AG09309 (cell line): ENCODE measurements at places on chromosomes 5 and 9.

DNA sequence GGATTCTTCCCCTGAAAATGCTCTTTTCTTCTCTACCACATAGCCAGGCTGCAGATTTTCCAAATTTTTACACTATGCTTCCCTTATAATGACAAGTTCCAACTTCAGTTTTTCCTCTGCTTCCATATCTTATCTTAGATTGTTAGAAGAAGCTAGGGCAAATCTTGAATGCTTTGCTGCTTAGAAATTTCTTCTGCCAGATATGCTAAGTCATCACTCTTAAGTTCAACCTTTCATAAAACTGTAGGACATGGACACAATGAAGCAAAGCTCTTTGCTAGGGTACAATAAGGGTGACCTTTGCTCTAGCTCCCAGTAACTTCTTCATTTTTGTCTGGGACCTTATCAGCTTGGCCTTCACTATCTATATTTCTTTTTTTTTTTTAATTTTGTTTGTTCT lies 88.7 kb downstream of the NXNL2 start:
- DNase-seq = no peak

GRCh38 chr5:53006911-53007890 lies 18.0 kb downstream of the ITGA2 start:
- DNase-seq = no peak

- no peak for DNase-seq
Measured at GRCh38 chr5:41161271-41161670, 52.1 kb downstream of the C6 start.

DNA sequence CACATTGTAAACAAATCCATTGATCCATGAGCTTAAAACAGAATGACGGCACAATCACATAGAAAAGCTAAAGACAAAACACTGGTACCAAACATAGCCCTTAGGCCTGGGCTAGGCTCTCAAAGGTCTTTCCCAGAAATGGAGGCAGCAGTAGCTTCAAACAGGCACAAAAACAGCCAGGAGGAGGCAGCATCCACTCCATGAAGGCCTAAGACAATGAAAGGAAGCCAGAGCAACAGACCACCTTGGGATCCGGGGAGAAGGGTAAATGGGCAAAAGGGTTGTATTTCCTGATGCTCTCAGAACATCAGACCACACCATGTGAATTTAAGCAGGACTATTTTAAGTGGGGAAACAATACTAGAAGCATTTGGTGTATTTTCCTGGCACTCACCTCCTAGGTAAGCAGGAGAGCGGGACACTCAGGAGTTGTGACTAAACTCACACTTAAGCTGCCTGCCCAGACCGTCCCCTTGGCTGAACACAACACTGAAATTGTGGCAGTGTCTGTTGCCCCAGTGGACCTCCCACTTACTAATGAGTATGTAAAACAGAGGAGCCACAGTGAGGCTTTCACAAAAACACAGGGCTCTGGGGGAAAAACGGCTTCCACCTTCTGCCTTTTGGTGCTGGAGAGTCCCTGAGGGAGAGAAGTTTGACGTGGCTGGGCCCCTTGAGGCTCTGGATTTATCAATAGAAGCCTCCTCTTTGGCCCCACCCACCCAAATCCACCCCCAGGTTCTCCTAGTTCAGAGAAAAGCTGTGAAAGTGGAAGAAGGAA lies 11.9 kb downstream of the GNPDA1 start:
- no peak for DNase-seq

- DNase-seq = no peak
Measured at GRCh38 chr9:138052635-138053320, 175.2 kb downstream of the CACNA1B start.

DNA sequence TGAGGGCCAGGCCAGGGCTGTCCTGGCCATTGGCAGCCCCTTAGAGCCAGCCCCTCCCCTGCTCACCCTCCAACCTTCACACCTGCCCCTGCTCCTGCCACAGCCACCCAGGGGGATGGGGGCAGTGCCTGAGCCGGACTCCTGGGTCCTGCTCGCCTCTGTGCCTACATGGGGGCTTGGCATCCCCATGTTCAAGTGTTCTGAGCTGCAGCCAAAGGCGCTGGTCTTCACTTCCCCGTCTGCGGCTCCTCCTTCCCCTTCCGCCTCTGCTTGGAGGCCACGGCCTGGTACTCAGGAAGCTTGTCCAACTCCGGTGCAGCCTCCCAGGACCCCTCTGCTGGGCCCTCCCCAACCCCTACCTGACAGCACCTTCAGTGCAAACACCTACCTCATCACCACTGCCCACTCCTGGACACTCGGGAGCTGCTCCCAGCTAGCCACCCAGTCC lies 2.3 kb upstream of the DNLZ start:
- DNase-seq = no peak

DNA sequence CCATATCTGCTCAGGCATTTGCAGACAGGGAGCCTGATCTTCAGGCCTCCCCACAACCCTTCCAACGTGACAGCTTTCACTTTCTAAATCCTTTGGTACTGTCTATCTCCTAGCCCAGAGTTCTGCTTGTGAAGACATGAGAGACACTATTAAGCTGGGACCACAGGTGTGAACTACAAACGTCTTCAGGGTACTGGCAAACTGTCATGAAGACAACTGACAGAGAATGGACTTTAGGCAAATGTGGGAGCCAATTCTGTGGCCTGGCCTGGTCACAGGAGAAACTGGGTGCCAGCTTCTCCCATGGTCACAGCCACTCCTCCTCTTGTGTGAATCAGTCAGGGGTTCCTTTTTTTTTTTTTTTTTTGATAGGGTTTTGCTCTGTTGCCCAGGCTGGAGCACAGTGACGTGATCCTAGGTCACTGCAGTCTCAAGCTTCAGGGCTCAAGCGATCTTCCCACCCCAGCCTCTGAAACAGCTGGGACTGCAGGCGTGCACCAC lies 10.4 kb downstream of the TRIM14 start:
- DNase-seq = no peak

DNA sequence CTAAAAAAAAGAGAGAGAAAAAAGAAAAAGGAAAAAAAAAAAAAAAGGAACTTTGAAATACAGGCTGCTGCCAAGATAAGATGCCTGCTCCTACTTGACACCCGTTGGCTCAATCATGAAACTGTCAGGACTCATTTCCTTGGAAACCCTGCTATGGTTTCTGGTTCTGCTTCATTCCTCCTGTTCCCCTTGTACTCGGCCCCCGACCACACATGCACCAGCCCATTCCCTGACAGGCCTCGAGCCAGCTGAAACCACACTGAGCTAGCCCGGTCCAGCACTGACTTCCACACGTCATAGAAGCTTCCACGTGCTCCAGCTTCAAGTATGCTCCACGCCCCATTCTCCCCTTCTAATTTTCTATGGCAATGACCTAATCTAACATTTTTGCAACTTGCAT lies 93.2 kb downstream of the MYO10 start:
- no peak for DNase-seq

DNA sequence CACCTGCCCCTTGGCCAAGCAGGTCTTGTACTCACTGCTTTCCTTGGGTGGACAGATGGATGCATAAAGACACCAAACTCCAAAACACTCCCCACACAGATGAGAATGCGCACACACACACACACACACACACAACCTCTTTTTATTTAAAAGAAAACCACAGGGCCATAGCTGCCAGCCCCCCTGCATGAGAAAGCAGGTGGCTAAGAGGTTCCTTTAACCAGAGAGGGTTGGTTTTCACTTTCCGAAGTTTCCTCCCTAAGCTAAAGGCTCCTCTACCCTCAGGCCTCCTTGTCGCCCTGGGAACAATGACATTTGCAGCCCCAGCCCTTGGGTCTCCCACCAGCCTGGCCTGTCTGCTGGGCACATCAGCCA lies 11.1 kb downstream of the NR5A1 start:
- DNase-seq = no peak

GRCh38 chr5:107544967-107545366 lies 125.8 kb downstream of the EFNA5 start:
- DNase-seq = no peak

DNA sequence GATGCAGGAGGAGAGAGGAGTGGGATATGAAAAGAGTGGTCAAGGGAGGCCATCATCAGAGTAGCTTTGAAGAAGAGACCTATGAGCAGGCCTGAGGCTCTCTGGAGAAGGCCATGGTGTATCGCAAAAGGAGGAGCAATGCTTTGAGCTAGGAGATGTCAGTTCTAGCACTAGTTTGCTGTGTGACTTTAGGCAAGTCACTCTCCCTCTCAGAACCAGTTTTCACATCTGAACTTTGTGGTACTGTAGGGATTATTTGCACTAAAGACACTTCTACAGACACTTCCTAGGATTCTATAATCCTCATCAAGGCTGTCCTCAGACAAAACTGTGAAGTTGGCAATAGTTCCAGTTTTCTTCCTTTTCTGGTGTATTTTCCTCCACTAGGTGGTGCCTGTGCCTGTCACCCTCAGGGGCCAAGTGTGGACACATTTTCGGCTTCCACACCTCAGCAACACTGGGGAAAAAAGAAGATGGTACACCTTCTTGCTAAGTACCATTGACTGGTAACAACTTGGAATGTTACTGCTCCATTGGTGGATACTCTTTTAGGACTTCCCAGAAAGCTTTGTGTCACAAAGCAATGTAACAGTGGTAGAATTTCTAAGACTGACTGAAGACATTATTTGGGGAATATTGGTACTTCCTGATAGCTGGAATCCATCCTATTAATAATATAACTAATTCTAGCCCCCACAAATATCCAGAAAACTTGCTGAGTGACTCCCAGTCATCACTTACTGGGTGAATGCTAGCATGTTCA lies 9.9 kb downstream of the PAPPA start:
- no peak for DNase-seq

DNA sequence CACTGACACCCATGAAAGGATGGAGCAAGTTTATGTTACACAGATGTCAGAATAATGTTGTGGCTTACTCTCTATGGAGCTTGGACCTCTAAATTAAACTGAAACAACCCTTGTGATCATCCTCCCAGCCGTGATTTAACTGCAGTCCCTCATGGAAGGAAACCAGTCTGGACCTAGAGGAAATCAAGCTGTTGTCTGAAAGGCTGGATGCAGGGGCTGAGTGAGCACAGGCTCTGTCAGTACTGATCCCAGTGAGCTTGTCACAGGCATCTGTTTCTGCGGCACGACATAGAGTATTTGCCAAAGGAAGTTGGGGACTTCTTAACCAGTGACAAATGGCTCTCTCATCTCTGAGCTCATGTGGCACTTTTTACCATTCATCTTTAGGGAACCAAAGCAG lies 282.9 kb upstream of the MAP3K1 start:
- DNase-seq = no peak

GRCh38 chr5:100708645-100709171 lies 173.5 kb downstream of the FAM174A start:
- no peak for DNase-seq

DNA sequence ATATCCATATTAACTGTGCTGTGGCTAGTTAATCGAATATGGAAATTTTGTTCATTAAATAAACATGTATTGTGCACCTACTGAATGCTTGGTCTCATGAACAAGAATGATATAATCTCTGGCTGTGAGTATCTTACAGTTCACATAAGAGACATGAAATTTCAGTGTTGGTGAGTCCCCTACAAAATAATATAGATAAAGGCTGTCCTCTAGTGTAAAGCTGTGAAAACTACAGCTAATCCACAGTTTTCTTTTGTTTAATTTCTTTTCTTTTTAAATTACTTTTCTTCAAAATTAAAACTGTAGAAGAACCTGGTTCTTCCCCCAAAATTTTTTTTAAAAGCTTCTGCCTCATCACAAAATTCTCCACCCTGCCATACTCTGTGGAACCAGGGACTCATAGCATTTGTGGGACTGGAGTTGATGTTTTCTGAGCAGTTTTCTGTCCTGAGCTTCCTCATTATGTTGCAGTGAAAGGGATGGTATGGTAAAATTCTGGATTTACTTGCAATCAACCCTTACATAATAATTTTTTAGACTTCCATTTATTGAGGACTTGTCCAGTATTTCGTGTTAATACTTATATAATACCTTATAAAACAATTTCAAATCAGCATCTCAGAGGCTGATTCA lies 135.0 kb downstream of the STK32A start:
- DNase-seq = no peak

- no peak for DNase-seq
Measured at GRCh38 chr5:175696139-175696854, 38.4 kb downstream of the HRH2 start.

GRCh38 chr5:135127439-135128240 lies 93.6 kb upstream of the PITX1 start:
- peak; percentile 75 for DNase-seq

GRCh38 chr9:123383512-123384170 lies 27.6 kb downstream of the CRB2 start:
- DNase-seq = no peak

GRCh38 chr9:14155237-14155636 lies 158.7 kb downstream of the NFIB start:
- DNase-seq = no peak

- no peak for DNase-seq
Measured at GRCh38 chr5:54829102-54829501, 156.3 kb downstream of the ESM1 start.

GRCh38 chr9:91790917-91791316 lies 159.1 kb downstream of the ROR2 start:
- no peak for DNase-seq

DNA sequence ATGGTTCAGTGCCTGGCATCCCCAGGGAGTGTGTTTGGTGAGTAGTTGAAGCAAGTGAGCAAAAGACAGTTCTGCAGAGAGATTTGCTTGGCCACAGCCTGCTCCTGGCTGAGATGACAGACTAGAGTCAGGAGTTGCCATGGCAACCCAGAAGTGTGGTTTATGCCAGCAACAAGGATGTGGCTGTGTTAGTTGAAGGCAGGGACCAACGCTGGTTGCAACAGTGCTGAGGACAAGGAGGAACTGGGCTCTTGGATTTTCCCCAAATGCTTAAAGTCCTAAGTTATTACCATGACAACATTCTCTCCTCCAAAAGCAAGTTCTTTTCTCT lies 2.7 kb downstream of the NXNL2 start:
- DNase-seq = peak; percentile 84

GRCh38 chr5:17118631-17119030 lies 98.8 kb upstream of the BASP1 start:
- peak; percentile 87 for DNase-seq

GRCh38 chr5:56561455-56561854 lies 253.9 kb upstream of the MAP3K1 start:
- no peak for DNase-seq

DNA sequence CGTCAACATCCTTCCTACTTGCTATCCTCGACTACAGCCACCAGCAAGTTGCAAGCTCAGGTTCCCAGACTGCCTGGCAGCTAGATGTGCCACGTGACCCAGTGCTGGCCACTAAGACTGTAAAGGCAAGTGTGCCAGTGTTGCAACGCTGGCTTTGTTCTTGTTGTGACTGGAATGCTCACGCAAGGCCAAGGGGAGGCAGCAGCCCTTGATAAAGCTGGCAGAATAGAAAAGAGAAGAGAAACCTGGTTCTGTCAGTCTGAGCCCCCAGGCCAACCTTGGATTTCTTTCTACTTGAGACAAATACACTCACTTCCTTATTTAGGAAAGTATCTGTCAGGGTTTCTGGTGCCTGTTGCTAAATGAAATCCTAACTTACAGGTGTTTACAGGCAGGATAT lies 113.0 kb downstream of the KLHL3 start:
- DNase-seq = no peak
